ENCODE measurements at places on chromosomes 5 and 9.

- no peak for DNase-seq
Observed at GRCh38 chr5:176653401-176654385, 6.4 kb downstream of the TSPAN17 start.

DNA sequence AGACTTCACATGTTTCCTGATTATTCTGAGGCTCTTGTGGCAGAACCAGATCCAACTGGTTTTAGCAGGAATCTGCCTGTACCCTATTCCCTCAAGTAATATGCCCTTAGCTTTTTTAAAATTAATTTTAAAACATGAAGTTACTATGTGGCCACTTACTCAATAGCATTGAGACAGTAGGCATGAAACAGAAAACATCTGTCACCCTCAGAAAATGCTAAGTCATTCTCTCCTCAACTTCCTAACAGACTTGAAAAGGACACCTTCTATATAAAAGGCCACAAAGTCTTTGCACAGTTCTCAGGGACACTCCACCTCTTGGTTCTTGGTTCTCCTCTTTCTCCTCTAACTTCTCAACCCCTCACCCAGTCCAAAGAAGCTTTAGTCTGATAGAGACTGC, 277.8 kb downstream of the RAB3C start:
- DNase-seq = no peak

DNA sequence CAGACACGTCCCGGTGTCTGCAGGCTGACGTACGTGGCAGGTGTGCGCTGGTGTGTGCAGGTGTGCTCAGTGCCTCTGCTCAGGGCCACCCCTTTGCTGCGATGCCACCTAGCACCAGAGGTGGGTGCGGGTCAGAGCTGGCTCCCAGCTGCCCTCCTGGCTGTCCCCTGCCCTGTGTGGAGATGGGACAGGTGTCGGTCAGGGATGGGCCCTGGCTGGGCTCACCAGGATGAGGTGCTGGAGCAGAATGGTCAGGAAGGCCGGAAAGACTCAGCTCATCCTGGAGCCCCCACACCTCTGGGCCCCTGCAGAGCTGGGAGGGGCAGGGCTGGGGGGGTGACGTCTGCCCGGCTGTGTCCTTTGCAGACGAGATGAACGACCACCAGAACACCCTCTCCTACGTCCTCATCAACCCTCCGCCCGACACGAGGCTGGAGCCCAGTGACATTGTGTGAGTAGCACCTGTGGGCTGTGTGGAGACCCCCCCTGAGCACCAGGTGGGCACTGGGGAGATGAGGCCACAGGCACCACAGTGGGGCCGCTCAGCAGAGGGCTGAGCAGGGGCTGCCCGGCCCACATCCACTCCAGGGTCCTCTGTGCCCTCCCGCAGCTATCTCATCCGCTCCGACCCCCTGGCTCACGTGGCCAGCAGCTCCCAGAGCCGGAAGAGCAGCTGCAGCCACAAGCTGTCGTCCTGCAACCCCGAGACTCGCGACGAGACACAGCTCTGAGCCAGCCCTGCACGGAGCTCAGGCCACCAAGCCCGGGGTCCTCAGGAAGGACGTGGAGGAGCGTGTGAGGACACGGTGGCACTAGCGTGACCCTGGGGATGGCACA, 89.7 kb downstream of the KCNT1 start:
- no peak for DNase-seq

GRCh38 chr9:3708751-3709150, 182.9 kb upstream of the RFX3 start:
- peak; percentile 99 for DNase-seq

DNA sequence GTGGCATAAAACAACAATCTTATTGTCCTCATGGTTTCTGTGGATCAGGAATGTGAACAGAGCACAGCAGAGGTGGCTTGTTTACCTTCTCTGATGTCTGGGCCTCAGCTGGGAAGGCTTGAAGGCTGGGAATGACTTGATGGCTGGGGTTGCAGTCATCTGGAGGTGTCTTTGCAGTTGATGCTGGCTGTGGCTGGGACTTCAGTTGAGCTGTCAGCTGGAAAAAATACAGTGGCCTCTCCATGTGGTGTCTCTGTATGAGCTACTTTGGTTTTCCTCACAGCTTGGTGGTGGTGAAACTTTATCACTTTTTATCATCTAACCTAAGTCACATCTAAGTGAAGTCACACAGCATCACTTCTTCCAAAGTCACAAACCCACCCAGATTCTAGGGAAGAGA, 24.7 kb upstream of the STX17 start:
- no peak for DNase-seq

DNA sequence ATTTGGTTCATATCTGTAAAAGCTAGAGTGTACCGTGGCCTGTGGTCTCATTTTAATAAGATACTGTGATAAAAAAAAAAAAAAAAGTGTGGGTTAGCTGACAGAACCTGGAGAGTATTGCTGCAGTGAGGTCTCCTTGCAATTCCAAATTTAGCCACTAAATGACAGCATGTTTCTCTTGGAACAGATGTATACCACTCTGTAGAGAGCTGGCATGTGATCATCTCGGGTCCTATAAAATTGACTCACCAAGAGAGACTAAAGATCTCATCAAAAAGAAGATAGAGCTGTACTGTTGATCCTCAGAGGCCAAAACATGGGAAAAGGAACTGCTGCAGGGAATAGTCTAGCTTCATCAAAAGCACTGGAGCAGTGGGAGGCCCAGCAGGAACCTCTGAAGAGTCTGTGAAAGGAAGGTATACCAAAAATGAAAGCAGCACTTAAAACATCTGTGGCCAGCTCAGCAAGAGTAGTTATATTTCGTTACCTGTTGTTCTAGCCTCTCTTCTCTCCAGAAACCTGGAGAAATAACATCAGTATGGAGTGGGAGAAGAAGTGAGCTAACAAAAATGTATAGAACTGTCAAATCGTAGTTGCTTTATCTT, 826.8 kb downstream of the EFNA5 start:
- DNase-seq = no peak

DNA sequence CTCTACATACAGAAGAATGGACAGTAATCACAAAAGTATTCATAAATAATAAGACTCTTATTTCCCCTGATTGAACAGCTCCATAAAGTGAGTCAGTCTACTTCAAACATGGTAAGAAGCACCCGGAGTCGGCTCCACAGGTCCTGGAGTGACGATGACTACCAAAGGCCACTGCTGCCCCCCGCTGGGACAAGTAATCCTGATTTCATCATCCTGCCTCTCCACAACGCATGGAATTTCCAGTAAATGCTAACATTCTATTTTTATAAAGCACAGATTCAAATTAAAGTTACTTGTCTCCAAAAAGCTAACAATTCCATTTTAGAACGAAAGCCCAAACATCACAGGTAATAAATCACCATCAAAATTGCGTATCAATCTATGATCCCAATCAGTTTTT, 16.2 kb downstream of the ATPSCKMT start:
- DNase-seq = no peak

DNA sequence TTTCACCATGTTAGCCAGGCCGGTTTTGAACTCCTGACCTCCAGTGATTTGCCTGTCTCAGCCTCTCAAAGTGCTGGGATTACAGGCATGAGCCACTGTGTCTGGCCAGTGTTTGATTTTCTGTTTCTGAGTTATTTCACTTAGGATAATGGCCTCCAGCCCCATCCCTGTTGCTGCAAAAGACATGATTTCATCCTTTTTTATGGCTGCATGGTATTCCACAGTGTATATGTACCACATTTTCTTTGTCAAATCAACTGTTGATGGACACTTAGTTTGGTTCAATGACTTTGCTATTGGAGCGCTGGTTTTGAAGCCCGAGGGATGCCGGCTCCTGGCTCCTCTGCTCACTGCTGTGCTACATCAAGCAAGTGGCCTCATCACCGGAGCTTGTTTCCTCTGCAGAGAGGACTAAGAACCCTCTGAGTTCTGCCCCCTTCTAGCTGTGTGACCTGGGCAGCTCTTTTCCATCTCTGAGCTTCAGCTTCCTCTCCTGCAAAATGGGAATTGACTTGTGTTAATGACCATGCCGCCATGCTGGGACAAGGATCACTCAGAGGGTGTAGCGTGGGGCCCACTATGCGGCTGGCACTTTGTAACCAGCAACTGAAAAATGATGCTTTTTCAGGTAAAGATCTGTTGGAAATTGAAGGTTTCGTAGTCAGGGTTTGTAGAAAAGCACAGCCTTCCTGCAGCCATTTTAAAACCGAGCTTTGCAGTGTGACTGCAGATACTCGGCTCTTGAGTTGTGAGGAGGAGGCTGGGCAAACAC, 4.6 kb upstream of the NEURL1B start:
- no peak for DNase-seq

DNA sequence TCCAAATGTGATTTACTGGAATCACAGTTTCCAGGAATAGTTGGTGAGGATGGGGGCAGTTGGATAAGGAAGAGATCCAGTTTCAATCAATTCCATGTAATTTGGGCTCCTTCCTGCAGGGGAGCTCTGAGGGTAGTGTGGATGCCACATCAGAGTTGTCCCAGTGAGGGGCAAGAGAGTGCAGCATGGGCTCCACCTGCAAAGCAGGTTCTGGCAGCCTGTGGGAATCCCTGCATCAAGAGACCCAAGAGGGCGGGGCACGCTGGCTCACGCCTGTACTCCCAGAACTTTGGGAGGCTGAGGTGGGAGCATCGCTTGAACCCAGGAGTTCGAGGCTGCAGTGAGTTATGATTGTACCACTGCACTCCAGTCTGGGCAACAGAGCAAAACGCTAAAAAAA, 188.5 kb downstream of the CACNA1B start:
- no peak for DNase-seq

DNA sequence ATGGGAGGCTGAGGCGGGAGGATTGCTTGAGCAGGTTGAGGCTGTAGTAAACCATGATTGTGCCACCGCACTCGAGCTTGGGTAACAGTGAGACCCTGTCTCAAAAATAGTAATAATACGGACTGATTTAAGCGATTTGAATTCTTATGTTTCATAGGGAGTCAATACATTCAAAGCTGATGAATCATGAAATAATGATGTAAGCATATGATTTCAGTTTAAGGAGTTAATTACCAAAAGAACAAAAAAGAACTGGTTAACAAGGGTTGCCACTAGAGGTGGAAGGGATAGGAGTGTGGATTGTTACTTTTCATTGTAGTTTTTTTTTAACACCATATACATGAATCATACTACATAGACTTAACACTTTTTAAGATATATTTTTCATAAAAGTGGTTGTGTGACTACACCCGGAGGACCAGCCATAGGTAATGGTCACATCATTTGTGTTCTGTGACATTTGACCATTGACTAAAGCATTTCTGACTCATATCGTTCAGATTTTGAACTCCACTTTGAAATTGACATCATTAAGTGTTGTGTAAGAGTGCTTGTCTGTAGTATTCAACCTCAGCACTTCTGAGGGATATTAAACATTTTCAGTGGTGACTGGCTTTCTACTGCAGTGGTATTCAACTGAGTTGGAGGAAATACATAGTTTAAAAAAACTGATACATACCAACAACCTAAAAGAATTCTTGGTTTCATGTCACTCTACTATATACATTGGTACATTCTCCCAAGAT, 7.0 kb downstream of the TRMT10B start:
- no peak for DNase-seq

GRCh38 chr5:106601620-106602019, 1069.1 kb downstream of the EFNA5 start:
- no peak for DNase-seq

- no peak for DNase-seq
Observed at GRCh38 chr5:102762095-102762534, 7.0 kb downstream of the PAM start.

DNA sequence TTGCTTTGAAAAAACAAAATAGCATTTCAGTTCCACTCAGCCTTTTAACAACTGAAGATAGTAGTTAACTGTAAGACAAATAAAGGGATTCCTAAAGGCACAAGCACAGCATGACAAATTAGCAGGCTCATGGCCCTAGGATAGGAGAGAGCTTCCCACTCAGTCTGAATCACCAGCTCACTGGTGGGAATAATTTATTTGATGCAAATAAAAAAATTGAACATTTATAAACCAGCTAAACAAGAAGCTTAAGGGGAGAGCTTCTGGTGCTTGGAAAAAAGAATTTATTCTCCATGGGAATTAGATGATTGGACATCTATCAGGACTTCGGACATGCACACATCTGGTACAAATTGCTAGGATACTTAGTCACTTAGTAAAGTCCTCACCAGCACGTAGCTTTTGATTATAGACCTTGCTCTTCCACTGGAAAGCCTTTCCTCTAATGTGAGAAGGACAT, 294.1 kb upstream of the TNC start:
- DNase-seq = no peak

DNA sequence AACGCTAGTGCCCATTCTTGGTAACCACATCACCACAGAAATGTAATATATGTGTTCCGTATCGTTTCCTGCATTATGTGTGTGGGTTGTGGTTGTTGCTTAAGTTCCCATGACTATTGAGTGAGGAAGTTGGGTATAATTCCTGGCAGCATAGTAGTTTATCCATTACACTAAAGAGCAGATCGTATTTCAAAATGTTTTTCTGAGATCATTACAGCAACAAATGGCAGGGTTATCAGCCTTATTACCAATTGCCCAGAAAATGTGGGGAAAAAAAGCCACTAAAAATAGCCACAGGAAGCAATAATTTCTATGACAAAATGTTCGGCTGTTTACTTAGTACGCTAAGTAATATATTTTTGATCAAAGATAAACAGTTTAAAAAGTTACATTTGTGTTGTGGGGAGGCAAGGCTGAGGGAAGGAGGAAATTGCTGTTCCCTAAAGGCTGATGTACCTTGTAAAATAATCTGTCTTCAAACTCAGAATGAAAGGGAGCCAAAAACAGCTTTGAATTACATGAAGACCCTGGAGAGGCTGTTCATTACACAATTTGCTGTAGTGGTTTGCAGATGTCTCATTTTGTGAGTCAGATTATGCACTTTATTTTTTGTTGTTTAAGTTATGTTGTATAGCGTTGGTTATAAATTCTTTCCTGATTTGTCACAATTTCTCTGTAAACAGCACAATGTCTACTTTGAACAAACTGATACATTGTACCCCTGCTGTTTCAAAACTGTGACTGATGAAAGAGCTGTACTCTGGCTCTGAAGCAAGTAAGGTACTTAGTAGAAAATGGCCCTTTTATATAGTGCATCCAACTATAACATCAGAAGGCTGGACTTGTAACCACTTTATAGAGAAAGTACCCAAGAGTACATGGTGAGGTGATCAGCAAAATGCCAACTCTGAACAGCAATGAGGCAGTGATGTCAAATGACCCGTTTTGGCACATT, 1028.5 kb downstream of the NR2F1-AS1 start:
- peak; percentile 15 for DNase-seq

DNA sequence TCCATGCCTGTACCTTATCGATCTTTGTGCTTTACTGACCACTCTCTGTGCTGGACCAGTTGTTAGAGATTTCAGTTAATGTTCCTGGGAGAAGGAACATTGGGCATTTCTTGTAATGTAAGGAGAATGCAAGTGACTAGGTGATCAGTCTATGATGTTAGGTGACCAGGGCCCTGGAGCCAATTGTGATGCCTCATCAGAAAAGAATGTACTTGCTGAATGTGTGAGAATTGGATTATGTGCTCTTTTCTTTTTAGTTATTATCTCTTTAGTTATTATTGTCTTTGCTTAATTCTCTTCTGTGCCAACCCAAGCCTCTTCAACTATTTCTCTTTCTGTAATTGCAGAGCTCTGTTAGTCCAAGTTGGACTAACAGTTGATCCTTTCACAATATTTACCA, 92.9 kb downstream of the LRRC70 start:
- no peak for DNase-seq

- no peak for DNase-seq
Observed at GRCh38 chr9:92887880-92888338, 10.1 kb upstream of the ZNF484 start.
